ENCODE measurements at places on chromosomes 5 and 9. TPM values are rescaled to one million over a fixed set of nuclear protein-coding genes. Genes with fewer than 3 reads are reported as not detected.

PAPPA gene
- total RNA-seq = 0.22 TPM

DNA sequence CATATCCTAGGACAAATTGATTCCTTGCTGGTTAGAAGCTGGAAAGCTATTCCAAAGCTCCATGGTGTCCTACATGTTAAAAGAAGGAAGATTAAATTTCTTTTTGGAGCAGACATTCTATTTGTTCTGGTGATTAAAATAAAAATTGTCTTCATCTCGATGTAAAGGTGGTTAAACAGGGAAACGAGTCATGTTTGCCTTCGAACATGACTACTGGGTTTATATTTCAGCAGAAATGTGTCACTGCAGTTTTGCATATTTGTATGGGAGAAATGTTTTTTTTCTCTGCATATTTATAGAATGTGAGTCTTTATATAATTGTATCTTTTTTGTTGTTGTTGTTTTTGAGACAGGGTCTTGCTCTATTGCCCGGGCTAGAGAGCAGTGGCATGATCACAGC lies 36.4 kb downstream of the ADAMTS12 start:
- DNase-seq = no peak

GRCh38 chr5:107401470-107402122 lies 269.1 kb downstream of the EFNA5 start:
- DNase-seq = no peak

STPG3 gene
- total RNA-seq = not detected

GALNT12 gene
- 1.7 TPM for total RNA-seq

- DNase-seq = no peak
Observed at GRCh38 chr5:180155365-180155926, 53.6 kb downstream of the RASGEF1C start.

GRCh38 chr9:86349271-86349670 lies 4.9 kb downstream of the TUT7 start:
- DNase-seq = no peak

- peak; percentile 3 for DNase-seq
Observed at GRCh38 chr5:132054697-132055440, 5.6 kb upstream of the IL3 start.

NTNG2 gene
- total RNA-seq = 0.91 TPM

DNA sequence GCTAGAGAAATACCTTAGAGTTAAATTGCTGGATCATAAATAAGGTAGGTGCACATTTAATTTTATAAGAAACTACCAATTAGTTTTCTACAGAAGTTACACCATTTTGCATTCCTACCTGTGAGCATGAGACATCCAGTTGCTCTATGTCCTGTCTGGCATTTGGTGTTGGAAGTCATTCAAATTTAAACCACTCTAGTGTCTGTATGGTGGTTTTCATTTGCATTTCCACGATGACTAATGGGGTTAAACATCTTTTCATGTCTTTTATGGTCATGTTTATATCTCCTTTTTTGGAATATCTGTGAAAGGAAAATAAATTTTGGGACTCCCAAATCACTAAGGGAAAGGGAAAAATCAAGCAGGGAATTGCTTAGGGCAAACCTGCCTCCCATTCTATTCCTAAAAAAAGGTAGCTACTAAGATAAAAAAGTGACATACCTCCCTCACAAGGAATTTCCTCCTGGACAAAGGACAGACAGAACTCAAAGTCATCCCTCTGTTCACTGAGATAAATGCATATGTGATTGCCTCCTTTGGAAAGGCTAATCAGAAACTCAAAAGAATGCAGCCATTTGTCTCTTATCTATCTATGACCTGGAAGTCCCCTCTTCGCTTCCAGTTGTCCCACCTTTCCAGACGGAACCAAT lies 31.6 kb upstream of the ADCY2 start:
- DNase-seq = no peak

OR1J2 gene
- not detected for total RNA-seq

DNA sequence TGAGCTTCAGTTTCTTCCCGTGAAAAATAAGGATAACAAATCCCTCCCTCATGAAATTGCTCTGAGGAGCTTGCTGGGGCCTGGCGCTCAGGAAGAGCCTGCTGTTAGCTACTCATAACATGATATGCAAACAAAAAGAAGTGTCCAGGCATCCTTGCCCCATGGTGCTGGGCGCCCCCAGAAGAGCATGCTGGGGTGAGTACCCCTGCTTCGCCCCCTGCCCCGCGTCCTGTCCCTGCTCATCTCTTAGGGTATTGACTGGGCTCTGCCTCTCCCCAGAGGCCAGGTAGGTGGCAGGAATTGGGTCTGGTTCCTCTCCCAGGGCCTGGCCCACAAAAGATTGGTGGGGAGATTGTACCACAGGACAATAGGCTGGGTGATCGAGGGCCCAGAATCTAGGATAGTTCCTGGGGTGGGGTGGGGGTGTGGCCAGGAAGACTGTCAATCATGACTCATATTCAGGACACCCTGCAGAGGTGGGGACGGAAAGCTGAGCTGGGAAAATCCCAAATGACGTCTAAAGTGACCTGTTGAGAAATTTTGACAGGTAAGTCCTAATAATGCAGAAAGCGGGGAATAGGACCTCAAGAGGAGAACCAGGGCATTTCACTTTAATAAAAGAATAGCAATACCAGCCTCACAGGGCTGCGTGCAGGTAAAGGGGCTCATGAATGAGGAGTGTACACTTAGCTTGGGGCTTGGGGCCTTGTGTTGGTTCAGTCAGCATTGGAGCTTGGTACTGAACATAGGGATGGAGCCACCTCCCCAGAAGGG lies 8.9 kb downstream of the PITX1 start:
- no peak for DNase-seq

- no peak for DNase-seq
Observed at GRCh38 chr5:59257488-59258400, 635.8 kb downstream of the PDE4D start.

DNA sequence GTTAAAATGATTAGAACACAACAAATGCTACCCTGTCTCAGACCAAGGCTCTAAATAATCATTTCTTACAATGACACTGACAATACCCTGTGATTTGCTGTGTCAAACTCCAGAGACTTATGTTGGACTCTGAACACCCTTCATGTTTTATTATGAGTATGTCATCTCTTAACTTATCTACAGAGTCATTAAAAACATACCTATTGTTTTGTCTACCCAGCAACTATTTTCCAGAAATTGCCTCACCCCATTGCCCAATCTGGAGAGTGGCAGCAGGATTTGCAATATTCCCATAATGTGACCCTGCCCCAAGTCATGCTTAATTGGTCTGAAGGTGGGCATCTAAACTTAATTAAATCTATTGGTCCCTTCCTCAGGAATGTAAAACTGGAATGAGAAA lies 23.0 kb upstream of the KIF2A start:
- DNase-seq = no peak

Data from activated T-cell treated with anti-CD3 and anti-CD28 coated beads, Interleukin-2, amount 50 U/mL, for 4 hours (primary cell).